ENCODE measurements at places on chromosomes 5 and 9.
A peak's percentile ranks its signal among the peaks of the same experiment; 100 is the strongest.

- DNase-seq, result no peak
Observed at GRCh38 chr9:95157481-95158151, 159.9 kb downstream of the FANCC start.

DNA sequence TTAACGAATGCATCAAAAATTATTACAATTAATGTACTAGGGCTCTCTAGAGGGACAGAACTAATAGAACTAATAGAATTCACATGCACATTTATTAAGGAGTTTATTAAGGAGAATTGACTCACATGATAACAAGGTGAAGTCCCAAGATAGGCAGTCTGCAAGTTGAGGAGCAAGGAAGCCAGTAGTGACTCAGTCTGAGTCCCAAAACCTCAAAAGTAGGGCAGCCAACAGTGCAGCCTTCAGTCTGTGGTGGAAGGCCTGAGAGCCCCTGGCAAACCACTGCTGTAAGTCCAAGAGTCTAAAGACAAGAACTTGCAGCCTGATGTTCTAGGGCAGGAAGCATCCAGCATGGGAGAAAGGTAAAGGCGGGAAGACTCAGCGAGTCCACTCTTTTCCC lies 633.8 kb downstream of the SEMA5A start:
- DNase-seq, result no peak

GRCh38 chr5:61658592-61659008 lies 326.5 kb downstream of the ZSWIM6 start:
- peak; percentile 68 for DNase-seq

- no peak for DNase-seq
Observed at GRCh38 chr5:81752644-81752963, 1.7 kb upstream of the SSBP2 start.

- no peak for DNase-seq
Observed at GRCh38 chr5:43303242-43303641, 10.0 kb downstream of the HMGCS1 start.

GRCh38 chr5:61290791-61291210 lies 41.3 kb upstream of the ZSWIM6 start:
- DNase-seq, result no peak

DNA sequence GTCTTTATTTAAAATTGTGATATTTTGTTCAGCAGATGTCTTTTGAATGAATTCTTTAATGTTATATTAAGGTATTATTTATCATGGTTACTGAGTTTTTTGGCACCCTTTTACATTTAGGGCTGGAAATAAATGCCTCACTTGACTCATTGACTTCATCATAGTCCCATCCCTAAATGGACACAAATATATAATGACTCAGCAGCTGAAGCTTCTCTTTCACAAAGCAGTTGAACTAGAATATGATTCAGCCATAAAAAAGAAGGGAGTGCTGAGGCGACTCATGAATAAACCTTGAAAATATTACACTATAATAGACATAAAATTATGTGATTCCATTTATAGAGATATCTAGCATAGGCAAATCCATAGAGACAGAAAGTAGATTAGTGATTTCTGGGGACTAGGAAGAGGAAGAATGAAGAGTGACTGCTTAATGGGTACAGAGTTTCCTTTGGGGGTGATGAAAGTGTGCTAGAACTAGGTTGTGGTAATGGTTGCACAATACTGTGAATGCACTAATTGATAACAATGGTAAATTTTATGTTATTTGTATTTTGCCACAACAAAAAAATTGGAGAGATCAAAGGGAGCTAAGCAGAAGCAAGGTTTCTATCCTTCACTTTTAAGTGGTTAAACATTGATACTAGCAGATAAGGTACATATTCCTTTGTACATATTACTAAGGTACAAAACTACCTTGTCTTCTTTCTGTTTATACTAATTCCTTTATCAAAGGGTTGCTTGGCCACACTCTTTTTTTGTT lies 449.6 kb downstream of the NTRK2 start:
- DNase-seq, result no peak

DNA sequence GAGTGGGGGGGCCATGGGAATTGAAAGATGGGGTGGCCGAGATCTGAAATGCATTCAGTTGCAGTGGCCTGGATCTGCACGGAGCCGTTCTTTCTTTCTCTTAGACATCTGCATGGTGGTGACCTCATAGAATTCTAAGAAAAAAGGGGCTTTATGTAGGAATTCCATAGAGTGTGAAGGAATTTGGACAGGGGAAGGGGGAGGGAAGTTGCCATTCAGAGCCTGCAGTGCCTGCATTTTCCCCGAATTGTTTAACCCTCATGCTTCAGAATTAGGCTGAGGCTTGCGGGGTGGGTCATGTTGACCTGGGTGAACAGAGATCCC lies 4.9 kb downstream of the NEK6 start:
- no peak for DNase-seq

GRCh38 chr5:154406231-154406630 lies 39.6 kb upstream of the SAP30L start:
- DNase-seq, result no peak

GRCh38 chr9:21967702-21968101 lies 26.5 kb downstream of the CDKN2A start:
- no peak for DNase-seq

DNA sequence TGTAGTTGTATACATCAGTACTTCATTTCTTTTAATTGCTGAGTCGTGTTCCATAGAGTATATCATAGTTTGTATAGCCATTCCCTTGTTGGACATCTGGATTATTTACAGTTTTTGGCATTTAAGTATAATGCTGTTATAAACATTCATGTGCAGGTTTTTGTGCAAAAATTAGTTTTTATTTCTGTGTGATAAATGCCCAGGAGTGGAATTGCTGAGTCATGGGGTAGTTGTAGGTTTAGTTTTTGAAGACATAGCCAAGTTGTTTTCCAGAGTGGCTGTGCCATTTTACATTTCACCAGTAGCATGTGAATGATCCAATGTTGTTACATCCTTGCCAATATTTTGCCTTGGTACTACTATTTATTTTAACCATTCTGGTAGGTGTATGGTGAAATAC lies 12.5 kb downstream of the ZNF354B start:
- no peak for DNase-seq

GRCh38 chr9:7265181-7265580 lies 507.4 kb downstream of the KDM4C start:
- DNase-seq, result no peak

- DNase-seq, result no peak
Observed at GRCh38 chr5:178490935-178491652, 99.1 kb downstream of the COL23A1 start.

DNA sequence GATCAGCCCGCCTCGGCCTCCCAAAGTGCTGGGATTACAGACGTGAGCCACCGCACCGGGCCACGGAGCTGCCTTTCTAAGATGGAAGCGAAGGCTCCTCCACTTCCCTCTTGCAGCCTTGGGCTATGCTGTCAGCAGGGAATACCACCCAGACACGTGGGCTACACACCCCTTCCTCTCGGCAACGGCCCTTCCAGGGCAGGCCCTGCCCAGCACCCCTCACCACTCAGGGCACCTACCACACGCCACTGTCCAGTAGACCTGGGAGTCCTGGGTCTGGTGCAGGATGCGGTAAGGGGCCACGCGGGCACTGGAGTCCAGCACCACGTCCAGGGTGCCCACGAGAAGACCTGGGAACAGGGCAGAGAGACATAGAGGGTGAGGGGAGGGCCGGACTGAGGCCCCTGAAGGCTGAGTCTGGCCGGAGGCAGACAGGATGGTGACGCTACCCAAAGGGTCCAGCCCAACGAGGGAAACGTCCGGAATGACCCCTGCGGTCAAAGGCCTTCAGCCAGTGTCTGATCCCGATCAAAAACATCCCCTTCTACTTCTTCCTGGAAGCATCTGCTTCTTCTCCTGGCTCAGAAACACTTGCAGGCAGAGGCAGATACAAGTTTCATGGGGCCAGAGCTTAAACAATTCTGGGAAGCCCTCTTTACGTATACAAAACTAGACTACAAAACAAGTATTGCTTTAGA lies 3.1 kb downstream of the TBC1D9B start:
- no peak for DNase-seq

DNA sequence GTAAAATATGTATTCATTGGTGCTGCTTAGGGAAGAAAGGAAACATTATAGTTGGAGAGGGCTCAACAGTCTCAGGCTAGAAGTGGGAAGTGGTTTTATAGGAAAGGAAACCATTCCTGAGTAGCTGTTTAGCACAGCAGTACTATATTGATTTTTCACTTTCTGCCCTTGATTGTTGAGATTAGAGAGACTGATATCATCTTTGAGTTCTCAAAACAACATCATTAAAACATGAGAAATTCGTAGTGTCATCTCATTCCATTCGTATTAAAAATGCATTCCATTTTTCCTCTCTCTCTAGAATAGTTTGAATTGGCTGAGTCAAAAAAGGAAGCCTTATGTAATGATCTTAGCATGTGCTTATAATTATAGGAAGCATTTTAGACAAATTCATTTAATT lies 14.1 kb downstream of the POLR3G start:
- DNase-seq, result no peak

DNA sequence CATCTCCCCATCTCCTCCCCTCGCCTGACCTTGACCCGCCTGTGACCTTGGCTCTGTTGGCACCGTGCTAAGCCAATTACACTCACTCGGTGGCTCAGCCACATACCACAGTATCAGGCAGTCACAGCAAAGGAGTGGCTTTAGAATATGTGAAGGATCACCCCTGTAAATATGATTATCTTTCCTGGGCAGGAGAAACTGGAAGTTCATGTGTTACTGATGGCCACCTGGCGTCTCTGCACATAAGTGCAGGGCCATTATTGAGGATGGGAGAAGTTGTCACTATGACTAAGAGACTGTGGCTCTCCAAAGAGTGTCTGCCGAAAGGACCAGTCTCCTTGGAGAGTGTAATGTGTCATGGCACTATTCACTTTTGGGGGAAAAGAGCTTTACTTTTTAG lies 116.9 kb upstream of the S1PR3 start:
- DNase-seq, result no peak

- no peak for DNase-seq
Observed at GRCh38 chr9:16308645-16309044, 561.8 kb downstream of the BNC2 start.

Data from hematopoietic multipotent progenitor cell treated with erythropoietin and hydrocortisone succinate and interleukin-3 and kit ligand, for 17 days (in vitro differentiated cells).